Retina (tissue), 1 donor: ENCODE measurements at places on chromosomes 12 and 14.

GRCh38 chr12:108696111-108696995 is 35.0 kb downstream of the CORO1C start:
- no peak for DNase-seq

DNA sequence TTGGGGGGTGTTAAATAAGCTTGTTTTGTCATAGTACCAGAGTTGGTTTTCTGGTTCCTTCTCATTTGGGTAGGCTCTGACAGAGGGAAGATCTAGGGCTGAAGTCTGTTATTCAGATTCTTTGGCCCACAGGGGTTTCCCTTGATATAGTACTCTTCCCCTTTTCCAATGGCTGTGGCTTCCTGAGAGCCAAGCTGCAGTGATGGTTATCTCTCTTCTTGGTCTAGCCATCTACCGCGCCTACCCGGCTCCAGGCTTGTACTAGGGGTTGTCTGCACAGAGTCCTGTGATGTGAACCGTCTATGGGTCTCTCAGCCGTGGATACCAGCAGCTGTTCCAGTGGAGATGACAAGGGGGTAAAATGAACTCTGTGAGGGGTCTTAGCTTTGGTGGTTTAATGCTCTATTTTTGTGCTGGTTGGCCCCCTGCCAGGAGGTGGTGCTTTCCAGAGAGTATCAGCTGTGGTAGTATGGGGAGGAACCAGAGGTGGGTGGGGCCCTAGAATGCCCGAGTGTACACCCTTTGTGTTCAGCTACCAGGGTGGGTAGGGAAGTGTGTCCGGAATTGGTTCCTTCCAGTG is 209.7 kb downstream of the GPHN start:
- DNase-seq, result no peak

DNA sequence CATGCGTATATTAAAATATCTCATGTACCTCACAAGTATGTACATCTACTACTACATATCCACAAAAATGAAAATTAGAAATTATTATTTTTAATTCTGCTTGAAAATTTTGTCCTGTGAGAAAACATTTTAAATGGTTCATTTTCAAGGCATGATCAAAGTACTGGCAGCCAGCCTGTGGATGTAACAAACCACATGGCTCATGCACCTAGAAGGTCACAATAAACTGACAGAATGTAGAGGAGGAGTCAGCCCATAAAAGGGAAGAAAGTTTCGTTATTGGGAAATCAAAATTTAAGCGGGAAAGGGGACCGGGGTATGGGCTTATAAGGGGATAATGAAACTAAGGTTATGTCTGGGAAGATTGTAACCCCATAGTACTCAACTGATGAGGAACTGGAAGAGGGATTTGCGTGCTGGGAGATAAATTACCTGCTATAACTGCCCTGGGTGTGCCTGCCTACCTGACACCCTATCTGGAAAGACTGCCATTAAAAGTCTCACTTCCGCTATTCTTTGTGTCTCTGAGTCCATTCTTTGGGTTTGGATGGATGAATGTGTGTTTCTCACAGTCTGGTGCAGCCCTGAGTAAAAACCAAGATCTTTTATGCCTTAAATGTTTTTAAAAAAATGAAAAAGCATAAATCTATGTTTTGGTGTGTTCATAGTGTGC is 62.2 kb upstream of the PCED1B start:
- no peak for DNase-seq

GRCh38 chr12:125283521-125283920 is 218.3 kb downstream of the AACS start:
- DNase-seq, result no peak

DNA sequence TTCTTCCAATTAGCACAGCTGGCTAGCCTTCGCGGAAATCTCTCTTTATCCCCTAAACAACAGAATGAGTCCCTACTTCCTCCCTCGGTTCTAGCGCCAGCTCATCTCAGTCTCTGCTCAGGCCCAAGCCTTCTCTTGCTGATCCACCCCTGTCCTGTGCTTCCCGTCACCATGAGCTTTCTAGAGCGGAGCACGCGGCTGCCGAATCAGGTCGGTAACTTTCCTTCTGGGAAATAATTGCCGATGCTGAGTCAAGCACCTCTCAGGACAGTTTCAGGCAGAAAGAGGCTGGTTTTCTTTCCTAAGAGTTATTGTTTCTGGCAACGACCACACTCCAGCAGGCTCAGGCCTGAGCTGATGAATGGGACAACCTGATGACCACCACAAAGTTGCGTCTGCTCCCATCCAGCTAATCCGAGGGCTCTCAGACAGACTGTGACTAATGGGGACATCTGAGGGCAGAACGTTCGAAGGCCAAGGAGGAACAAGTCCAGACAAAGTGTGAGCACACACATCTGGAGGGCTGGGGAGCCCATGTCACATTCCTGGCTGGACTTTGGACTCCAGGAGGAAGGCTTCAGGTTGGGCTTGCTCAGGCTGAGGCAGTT is 13.6 kb upstream of the GPR68 start:
- DNase-seq, result no peak

GRCh38 chr12:114678718-114679117 is 5.3 kb downstream of the TBX3 start:
- DNase-seq, result no peak
